ENCODE measurements at places on chromosomes 4 and X.

GRCh38 chr4:35216636-35217035 is 1027.7 kb downstream of the ARAP2 start:
- DNase-seq = no peak

- DNase-seq = no peak
Measured at GRCh38 chrX:134999469-134999868, 8.7 kb downstream of the SMIM10 start.

- no peak for DNase-seq
Measured at GRCh38 chr4:147846318-147847155, 114.6 kb downstream of the ARHGAP10 start.

DNA sequence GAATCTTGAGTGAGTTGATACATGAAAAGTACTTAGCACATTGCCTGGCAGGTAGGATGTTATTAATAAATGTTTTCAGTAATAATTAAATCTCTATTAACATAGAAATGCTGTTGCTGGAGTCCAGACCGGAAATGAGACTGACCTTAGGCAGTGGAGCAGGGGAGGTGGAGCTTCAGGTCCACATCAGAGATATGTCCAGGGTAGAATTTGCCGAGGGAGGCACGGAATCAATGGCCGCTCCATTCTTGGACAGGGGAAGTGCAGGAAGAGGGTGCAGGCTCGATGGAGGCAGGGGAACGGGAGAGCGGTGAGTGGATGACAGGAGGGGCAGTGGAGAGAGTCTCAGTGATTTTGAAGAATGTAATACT is 107.3 kb downstream of the GATB start:
- no peak for DNase-seq

DNA sequence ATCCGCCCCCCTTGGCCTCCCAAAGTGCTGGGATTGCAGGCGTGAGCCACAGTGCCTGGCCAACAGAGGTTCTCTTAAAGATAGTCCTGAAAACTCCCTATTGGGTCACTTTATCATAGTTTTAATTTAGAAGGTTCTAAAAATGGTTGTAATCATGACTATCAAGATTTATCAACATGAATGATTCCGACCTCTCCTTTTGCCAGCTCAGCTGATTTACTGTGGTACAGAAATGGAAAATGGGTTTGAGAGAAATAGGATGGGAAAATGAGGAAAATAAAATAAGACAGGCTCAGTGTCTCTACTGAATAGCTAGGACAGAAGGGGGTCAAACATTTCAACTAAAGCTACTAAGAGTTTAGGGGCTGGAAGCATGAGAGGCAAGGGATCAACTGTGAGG is 28.2 kb upstream of the UGDH start:
- DNase-seq = no peak

GRCh38 chr4:26424838-26425237 is 65.4 kb downstream of the CCKAR start:
- no peak for DNase-seq

DNA sequence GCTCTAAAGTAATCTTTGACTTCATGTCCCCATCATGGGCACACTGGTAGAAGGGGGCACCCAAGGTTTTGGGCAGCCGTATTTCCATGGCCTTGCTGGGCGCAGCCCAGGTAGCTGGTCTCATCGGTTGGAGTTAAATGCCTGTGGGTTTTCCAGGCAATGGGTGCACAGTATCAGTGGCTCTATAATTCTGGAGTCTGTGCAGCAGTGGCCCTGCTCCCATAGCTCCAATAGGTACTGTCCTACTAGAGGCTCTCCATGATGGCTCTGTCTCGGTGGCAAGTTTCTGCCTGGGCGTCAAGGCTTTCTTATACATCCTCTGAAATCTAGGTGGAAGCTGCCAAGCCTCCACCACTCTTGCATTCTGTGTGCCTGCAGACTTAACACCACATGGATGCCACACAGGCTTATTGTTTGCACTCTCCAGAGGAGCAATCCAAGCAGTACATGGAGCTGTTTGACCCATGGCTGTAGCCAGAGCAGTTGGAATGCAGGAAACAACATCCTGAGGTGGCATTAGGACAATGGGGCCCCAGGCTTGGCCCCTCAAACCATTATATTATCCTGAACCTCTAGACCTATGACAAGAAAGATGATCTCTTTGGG is 60.5 kb upstream of the UGT8 start:
- DNase-seq = no peak

- no peak for DNase-seq
Measured at GRCh38 chr4:152708361-152708760, 28.6 kb upstream of the TMEM154 start.

DNA sequence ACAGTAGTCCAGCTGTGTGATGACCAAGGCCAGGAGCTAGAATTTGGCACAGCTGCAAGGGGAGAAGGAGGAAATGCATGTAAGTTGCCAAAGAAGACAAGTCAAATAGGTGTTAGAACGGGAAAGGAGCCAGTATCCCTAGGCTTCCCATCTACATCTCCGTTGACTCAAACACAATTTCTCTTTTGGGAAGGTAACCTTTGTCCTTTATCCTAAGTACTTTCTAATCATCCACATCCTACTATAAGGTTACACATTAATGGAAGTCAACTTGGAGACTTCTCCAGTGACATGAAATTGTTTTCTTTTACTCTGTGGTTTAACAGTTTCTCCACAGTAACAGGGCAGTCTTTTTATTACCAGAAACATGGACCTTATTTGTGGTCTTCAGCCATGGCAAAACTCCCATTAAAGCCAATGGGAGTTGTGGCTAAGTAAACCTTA is 620.0 kb downstream of the ANKRD50 start:
- DNase-seq = no peak

DNA sequence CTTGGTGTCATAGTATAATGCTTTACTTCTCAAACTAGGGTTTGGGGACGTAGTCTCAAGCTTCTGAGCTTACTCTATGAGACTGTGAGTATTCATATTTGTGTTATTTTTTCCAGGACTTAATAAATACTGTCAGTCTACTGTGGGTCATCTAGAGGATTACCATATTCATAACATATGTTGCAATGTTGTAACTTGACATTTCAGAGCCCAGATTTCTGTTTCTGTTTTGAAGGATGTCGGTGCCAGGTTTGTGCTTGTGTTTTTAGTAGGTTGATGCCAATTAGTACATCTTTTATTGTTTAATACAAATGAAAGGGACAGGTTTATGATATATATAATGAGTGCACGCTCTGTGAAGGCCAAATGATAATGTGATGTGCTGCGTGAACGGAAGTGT is 69.6 kb downstream of the SPANXN4 start:
- DNase-seq = no peak

GRCh38 chr4:88821522-88821921 is 123.9 kb upstream of the NAP1L5 start:
- no peak for DNase-seq

DNA sequence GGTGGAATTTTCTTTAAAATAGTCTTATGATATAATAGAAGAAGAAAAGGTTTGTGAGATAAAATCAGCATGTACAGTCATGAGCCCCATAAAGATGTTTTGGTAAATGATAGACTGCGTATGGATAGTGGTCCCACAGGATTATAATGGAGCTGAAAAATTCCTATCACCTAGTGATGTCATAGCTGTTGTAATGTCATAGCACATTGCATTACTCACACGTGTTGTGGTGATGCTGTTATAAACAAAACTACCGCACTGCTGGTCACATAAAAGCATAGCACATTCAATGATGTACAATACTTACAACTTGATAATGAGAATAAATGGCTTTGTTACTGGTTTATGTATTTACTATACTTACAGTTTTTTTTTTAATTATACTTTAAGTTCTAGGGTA is 715.2 kb upstream of the HTR2C start:
- DNase-seq = no peak

DNA sequence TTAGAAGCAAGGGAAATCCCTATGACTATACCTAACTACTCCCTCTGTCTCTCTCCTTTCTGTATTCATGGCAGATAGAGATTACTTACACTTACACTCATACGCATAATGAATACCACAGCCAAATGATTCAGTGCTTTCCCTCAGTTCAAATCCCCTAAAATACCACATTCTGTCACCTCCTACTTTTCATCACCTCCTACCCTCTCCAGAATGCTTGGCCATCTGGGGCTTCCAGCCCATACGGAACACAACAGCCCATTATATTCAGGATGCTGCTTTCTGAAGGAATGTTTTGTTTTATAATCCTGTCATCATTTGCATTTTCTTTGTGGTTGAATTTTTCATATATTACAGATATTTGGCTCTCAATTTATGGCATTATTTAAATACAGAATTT is 361.6 kb downstream of the GRIA2 start:
- DNase-seq = no peak

GRCh38 chr4:42280327-42281095 is 116.8 kb upstream of the SHISA3 start:
- no peak for DNase-seq

- no peak for DNase-seq
Measured at GRCh38 chr4:150047546-150047945, 30.7 kb upstream of the DCLK2 start.

- no peak for DNase-seq
Measured at GRCh38 chr4:139760567-139760966, 94.9 kb downstream of the MGST2 start.

GRCh38 chrX:44915361-44915868 is 42.4 kb downstream of the KDM6A start:
- DNase-seq = no peak

- no peak for DNase-seq
Measured at GRCh38 chr4:42458657-42459056, 61.4 kb downstream of the SHISA3 start.

DNA sequence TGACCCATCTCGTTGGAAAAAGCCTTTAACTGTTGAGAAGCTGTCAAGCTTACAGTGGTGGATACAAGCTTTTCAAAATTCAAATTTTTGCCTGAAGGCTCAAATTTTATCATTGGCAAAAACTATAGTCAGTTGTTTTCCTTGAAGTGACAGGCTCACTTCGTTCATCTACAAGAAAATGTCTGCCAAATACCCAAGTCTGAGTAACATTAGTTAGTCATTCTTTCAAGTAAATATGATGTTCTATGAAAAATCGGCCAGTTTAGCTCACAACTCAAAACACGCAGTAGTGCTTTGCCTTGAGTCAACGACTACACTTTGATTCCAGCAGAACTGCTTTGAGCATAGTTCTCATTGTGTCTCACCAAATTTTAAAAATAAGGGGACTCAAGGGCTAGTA is 170.3 kb upstream of the MAMLD1 start:
- no peak for DNase-seq

- DNase-seq = no peak
Measured at GRCh38 chr4:168743601-168744000, 246.7 kb downstream of the PALLD start.

DNA sequence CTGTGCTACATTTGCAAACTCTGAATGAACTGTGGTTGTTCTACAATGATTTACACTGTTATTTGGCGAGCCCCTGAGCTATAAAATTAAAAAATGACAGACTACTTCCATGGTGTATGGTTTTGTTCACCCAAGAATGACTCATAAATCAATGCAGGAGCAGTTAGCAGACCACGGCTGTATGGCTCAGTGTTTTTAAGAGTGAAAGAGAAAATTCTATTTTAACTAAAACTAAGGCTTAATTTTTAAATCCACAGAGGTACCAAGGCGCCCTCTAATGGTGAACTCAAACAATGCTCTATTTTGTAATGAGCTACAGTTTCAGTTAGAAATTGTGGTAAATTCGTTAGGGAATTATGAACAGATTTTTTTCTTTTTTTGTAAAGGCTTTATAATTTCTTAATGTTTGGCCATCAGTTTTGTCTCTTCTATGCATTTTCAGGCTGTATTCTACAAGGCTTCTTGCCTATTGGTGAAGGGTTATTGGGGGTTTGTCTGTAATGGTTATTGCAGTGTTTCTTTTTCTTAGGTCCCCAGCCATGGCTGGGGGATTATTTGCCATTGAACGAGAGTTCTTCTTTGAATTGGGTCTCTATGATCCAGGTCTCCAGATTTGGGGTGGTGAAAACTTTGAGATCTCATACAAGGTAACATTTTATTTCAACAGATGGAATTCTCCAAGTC is 32.5 kb downstream of the HMGB2 start:
- no peak for DNase-seq

GRCh38 chr4:143017210-143017609 is 167.5 kb upstream of the USP38 start:
- DNase-seq = no peak

DNA sequence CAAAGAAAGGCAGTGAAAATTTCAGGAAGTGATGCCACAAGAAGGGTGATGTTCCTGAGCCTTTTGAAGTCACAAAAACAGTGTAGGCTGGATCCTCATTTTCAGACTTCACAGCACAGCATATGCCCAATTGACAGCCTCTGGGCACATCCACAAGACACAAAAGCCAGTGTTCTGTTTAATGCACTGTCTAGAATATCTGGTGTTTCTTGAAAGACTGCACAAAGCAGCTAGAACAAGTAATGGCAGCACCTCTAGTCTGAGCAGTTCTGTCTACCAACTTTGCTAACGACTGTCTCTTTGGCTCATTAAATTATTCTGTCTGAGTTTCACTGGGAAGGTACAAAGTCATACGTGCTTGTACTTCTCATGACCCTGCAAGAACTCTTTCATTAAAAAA is 417.1 kb upstream of the GALNT7 start:
- DNase-seq = no peak

DNA sequence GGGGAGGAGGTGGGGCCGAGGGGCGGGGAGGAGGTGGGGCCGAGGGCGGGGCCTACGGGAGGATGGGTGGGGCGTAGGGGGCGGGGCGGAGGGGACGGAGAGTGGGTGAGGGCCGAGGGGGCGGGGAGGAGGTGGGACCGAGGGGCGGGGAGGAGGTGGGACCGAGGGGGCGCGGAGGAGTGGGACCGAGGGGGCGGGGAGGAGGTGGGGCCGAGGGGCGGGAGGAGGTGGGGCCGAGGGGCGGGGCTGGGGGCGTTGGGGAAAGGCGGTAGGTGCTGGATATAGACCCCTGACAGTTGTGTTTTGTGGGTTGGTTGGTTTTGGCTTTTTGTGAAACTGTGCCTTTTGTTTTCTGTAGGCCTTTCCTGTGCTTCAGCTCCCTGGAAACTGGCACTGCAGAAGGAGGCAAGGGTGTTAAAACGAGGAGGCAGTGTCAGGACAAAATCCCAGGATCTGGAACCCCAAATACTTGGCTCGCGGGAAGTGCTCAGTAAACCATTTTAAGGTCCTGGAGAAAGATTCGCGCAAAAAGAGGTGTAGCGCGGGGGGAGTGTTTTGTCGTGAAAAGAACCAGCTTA is 580 bp upstream of the MMGT1 start:
- DNase-seq = peak; percentile 63

DNA sequence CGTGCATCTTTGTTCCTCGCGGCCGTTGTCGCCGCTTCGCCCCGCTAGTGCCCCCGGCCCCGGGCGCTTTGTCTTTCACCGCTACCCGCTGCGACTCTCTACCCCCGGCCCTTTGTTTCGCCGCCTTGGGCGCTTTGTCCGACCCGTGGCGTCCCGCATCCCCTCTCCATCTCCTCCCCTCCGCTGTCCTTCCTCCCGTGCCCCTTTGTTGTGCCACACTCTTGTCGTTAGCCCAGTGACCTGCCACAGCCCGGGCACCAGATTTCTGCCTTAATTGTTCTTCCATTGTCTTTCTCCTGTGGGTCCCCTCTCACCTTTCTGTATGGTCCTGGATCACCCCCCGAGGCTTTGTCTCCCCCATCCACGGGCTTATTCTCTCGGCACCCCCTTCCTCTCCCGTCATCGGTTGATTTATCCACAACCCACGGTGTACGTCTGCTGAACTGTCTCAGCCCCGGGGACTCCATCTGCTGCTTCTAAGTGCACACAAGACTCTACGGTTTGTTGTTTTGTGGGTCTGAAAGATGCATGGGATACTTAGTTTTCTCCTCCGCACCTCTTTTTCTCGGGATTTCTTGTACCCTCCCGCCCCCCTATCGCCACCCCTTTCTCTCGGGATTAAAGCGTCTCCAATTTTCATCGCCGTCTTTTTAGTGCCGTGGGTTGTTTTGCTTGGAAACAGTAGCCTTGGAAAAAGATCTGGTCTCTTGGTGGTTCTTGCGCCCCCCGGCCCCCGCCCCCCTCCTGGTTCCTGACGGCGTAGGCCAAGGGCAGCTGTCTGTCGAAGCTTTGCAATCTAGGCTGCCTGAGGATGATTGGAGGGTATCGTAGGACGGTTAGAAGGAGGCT is 783 bp downstream of the RBPJ start:
- DNase-seq = peak; percentile 23

Measured in stimulated activated CD4-positive, alpha-beta T cell treated with anti-CD3 and anti-CD28 coated beads, Interleukin-1b, Interleukin-23, amount 100 ng/mL, for 4 hours (primary cell).